ENCODE measurements at places on chromosomes 4 and X. TPM values are rescaled to one million over a fixed set of nuclear protein-coding genes. Genes with fewer than 3 reads are reported as not detected.

DNA sequence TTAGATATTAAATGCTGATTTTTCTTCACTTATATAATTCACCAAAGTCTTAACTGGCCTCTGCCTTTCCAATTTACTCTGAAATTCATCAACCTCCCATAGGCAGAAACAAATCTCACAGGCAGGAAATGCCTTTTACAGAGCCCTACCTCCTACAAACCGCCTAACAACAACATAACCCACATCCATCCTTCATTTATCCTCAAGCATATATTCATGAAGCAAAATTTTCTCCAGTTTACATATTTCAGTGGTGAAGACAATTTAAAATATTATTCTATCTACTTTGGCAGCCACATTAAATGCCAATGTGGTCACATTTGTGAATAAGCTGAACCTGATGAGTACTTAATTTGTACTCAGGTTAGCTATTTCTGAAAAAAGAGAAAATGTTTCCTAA, 30.3 kb downstream of the SEPSECS start:
- DNase-seq = no peak

DNA sequence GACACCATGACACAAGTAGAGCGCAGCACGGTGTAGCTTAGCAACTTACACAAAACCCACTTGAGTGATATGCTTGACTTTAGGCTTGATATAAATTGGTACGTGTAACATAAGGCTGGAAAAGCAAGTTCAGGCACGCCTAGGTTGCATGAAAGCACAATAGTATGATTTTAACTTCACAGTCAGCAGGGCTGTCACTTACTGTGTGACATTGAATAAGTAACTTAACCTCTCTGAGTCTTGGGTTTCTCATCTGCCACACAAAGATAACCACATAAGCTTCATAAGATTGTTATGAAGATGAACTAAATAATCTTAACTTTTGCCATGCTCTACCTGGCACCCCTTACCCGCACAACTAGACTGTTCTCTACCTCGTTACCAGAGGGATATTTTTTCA, 9.5 kb downstream of the SRD5A3 start:
- DNase-seq = peak; percentile 77

GRCh38 chr4:114146947-114147618, 167.6 kb upstream of the ARSJ start:
- DNase-seq = no peak

GRCh38 chr4:68175562-68176155, 46.0 kb upstream of the TMPRSS11F start:
- peak; percentile 65 for DNase-seq

HPGD gene
- 4.2 TPM for total RNA-seq

All from bronchial epithelial cell (primary cell).